Heart left ventricle (tissue), 16 donors: ENCODE measurements at places on chromosomes 5 and 9. TPM values are rescaled to one million over a fixed set of nuclear protein-coding genes. Genes with fewer than 3 reads are reported as not detected.

KCNT1 gene
- total RNA-seq = 1.1 TPM

MFAP3 gene
- total RNA-seq = 46.8 TPM

DNA sequence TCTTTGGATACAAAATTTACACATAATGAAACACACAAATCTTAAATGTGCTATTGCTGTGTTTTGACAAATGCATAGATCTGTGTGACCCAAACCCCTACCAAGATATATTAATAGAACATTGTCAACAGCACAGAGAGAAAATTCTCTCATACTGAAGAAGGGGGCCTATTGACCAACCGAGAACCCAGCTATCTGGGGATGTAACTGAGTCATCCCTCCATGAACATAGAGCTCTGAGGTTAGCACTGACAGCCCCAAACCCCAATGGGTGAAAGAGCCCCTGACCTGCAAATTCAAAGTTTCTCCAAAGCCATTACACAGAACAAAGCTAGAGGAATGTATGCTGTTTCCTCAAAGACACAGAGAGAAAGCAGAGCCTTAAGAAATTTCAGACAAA, 180.8 kb downstream of the PAX5 start:
- no peak for DNase-seq
- H3K4me3 ChIP-seq = no peak overlapping the region
- no peaks in the 10 kb centered on the region for H3K4me1 ChIP-seq
- H3K36me3 ChIP-seq = no peaks in the 10 kb centered on the region
- H3K27me3 ChIP-seq = no peaks in the 10 kb centered on the region

- H3K4me3 ChIP-seq = no peak overlapping the region
- H3K27ac ChIP-seq = peak overlapping the region; percentile 10
- H3K27me3 ChIP-seq = no peaks in the 10 kb centered on the region
- no peaks in the 10 kb centered on the region for H3K36me3 ChIP-seq
- no peak for DNase-seq
Observed at GRCh38 chr9:20512106-20512505, 110.2 kb downstream of the MLLT3 start.

- DNase-seq = no peak
- no peak overlapping the region for H3K27ac ChIP-seq
- no peak overlapping the region for H3K4me3 ChIP-seq
- no peaks in the 10 kb centered on the region for H3K4me1 ChIP-seq
- no peaks in the 10 kb centered on the region for H3K36me3 ChIP-seq
Observed at GRCh38 chr5:147156012-147156411, 78.8 kb upstream of the STK32A start.

DNA sequence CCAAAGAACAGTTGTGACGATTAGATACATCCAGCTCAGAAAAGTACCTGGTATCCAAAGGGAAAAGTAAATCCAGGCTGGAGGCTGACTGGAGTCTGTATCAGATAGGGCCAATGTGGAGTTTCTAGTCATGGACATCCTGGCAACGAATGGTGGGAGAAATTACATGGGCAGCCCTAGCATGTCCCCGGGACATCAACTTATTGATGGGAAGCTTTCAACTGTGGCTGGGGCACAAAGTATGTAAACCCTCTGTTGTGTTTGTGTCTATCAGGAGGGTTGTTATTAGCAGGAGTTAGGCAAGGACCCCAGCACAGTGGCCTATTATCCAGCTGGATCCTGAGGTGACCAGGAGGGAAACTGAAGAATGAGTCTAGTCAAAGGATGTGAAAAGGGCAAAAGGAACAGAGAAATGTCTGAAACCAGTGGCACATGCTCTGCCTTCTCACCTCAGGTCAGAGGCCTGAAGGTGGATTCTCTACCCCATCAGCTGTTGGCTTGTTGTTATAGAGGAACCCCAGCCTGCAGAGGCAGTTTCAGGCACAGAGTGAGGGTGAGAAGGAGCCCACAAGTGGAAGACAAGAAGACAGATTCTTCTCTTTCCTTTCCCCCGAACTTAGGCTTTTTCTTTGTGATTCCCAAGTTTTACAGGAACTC, 19.9 kb downstream of the IFNW1 start:
- H3K36me3 ChIP-seq = no peaks in the 10 kb centered on the region
- no peak overlapping the region for H3K4me3 ChIP-seq
- DNase-seq = no peak
- no peaks in the 10 kb centered on the region for H3K27me3 ChIP-seq
- H3K4me1 ChIP-seq = no peaks in the 10 kb centered on the region
- no peak overlapping the region for H3K27ac ChIP-seq

GRCh38 chr5:98314292-98314691, 459.2 kb upstream of the RGMB start:
- no peaks in the 10 kb centered on the region for H3K4me1 ChIP-seq
- no peaks in the 10 kb centered on the region for H3K36me3 ChIP-seq
- DNase-seq = no peak

DNA sequence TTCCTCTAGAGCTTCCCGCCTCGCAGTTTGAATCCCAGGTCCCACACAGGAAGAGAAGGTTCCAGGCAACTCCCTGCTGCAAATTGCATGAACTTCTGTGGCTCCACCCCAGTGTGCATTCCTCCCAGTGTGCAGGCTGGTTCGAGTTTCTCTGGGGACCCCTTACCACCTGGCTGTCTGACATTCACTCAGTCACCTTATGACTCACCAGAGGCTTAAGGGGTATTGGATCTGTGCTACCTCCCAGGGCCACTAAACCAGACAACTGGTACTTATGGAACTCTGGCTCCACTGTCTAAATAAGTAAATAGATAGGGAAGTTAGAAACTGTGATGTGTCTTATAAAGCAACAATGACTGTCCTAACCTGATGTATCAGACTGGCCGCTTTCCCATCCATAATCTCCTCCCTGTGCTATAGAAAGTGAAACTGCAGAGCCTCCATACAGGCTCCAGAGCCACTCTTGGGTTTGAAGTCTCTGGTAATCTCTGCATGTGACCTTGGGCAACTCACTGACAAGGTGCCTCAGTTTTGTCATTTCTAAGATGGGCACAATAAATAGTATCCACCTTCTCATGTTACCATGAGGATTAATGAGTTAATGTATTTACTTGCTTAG, 720.6 kb downstream of the SEMA5A start:
- H3K36me3 ChIP-seq = no peaks in the 10 kb centered on the region
- no peaks in the 10 kb centered on the region for H3K27me3 ChIP-seq
